ENCODE measurements at places on chromosomes 4 and X.

DNA sequence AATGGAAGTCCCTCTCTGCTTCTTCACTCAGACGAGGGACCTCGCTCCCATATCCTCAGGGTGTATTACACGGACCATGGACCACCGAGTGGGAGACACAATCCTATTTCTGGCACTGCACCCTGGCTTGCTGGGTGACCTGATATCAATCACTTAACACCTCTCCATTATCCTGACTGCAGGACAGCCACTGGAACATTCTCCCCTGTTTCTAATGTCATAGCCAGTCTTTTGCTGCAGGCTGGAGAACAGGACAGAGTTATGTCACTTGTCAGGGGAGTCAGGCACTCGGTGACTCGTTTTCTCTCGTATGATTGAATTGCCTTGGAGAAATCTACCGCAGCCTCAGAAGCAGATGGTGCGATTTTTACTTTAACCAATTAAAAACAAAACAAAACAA, 219.1 kb upstream of the IGFBP7 start:
- no peak for DNase-seq

DNA sequence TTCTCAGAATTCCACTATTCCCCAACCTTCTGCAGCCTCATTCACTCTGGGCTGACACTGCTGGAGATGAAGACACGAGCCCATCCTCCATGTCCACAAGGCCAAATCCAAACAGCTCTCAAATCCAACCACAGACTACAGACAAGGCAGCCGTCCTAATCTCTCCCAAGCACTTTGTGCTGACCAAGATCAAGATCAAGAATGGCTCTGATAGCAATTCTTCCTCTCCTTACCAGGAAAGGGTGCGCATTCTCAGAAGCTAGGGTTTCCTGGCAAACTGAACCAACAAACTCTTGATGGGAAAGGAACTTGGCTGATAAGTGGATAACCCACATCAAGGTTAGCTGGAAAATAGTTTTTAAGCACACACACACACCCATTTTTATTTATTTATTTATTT, 26.5 kb downstream of the RELL1 start:
- no peak for DNase-seq

DNA sequence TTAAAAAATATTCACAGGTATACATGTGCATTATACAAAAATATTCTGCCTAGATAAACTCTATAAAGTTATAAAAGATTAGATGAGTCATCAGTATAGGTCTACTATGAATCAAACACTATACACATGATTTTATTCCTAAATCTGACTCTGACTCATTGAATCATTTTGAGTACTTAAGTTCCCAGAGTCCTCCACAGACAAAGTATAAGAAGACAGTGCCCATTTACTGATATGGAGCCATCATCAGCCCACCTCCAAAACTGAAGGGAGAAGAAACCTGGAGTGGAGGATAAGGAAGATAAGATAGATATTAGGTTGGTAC, 28.7 kb upstream of the ANTXR2 start:
- DNase-seq, result no peak

- DNase-seq, result no peak
Measured at GRCh38 chrX:39416547-39417260, 615.4 kb downstream of the MID1IP1 start.

DNA sequence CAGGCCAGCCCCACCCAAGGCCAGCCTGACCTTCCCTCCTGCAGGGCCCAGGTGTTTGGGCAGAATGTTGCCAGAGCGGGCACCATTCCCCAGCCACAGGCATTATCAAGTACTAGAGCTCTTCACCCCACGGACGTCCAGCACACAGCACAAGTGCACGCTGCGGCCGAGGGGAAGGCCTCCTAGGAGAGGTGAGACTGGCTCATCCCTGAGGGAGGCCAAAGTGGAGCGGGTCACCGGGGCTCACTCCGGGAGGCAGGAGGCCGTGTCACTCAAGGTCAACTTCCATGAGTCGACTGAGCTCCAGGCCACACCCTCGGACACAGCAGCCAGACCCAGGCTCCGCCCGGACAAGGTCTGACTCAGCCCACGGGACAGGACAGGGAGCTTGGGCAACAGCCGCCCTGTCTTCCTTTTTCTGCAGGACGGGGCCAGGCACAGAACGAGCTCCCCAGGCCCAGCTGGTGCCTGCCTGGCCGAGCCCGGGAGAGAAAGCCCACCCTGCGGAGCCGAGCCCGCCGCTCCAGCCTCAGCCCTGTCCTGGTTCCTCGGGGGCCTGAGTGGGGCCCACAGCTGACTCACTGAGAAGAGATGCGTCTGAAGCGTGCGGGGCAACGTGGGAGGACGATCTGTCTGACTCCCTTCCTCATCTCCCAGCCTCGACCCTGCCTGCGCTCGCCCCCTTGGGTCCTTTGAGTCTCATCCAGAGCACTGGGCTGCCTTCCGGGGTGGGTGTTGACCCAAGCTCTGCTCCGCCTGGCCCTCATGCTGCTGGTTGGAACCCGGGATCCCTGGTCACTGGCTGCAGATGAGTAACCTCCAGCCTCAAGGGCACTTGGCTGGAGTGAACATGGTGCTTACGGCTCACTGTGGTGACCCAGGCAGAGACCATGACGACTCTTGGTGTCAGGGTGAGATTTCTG, 1.6 kb downstream of the SLC49A3 start:
- no peak for DNase-seq

- no peak for DNase-seq
Measured at GRCh38 chr4:86544310-86544966, 49.7 kb upstream of the PTPN13 start.

- peak; percentile 85 for DNase-seq
Measured at GRCh38 chr4:22515145-22515887, 550 bp downstream of the ADGRA3 start.

GRCh38 chr4:16264798-16265197, 38.5 kb upstream of the TAPT1 start:
- DNase-seq, result no peak

GRCh38 chr4:64882311-64883086, 473.2 kb upstream of the TECRL start:
- DNase-seq, result no peak

DNA sequence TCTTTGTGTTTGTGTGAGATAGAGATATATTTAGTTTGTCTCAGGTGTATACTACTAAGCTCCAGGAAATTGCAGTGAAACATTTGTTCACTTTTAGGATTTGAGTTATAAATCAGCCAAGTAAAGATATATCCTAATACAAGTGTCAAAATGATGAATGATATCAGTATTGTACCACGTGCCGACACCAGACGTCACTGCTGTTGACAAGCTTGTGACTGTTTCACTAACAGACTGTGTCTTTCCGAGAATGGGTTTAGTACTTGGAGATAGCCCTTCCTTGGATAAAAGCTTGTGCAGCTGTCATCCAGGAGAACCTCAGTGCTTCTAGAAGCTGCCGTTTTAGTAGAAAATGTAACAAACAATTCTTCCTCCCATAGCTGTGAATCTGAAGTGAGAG, 343.3 kb downstream of the FBXO8 start:
- DNase-seq, result no peak

DNA sequence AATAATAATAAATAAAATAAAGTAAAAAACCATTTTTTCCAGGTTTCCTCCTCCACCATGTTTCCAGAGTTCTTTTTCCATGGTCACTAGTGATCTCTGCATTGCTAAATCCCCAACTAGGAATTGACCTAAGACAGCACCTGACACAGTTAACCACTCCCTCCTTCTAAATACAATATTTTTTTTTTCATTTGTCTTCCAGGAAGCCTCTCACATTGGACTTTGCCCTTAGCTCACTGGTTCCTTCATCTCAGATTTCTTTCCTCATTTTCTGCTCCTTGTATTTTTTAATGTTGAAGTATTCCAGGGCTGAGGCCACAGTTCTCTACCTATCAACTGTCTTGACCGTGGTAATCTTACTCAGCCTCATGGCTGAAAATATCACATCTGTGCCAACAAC, 187.3 kb upstream of the FAM241A start:
- DNase-seq, result no peak

DNA sequence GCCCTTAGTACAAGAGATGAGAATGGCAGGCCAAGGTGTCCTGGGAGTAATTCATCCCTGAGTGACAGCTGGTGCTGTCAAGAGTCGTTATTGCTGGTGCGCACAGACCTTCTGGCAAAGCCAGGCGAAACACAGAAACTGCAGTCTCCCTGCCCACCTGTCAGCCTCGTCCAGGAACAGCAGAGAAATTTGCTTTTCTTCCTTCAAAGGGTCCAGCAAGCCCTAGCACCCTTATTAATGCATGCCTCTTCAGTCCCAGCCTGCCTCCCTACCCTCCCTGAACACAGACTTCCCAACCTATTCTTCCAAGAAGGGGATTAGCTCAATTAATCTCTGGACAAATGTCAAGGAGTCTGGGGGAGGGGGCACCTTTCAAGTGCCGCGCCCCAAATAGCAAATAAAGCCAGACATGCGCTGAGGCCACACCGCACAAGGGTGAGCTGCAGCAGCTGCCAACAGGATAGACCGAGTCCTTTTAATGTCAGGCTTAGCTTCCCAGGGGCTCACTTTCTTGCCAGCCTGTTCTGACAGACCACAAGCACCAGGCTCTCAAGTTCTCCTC, 250.7 kb upstream of the RASGEF1B start:
- DNase-seq, result no peak

- no peak for DNase-seq
Measured at GRCh38 chrX:9605484-9605883, 140.6 kb downstream of the TBL1X start.

GRCh38 chrX:9937761-9938160, 29.4 kb upstream of the CLDN34 start:
- no peak for DNase-seq

DNA sequence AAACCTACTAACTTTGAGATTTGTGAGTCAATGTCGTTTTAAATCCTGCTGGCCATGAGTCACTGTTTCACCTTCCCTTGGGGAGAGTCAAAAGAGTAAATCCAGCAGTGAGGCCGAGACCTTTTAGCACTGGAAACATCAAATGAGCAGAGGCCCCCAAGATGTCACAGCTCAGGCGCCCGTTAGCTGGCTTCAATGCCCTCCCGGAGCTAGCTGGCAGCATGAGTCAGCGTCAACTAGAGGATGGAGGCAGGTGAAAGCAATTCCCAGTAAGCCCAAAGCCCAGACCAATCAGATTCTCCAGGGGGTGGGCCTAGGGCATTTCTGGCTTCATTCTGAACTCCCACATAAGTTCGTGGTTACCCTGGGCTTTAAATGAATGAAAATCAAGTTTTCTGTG, 170.9 kb downstream of the CLCN4 start:
- DNase-seq, result no peak

DNA sequence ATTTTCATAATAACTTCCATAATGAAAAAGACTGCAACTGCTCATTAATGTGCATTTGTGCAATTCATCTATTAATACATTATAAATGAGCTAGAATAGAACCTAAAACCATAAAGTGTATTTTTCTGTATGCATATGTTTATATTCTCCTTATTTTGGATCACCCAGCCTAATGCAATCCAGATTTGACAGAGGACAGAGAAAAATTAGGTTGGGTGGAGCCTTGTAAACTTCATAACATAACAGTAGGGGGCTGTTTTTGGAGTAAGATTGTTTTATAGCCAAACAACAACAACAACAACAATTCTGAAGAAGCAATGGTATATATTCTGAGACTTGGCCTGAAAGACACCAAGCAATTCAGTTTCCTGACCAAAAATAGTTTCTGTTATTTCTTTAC, 615.3 kb upstream of the SLIT2 start:
- no peak for DNase-seq

GRCh38 chrX:132369617-132370326, 119.1 kb downstream of the MBNL3 start:
- DNase-seq, result no peak

DNA sequence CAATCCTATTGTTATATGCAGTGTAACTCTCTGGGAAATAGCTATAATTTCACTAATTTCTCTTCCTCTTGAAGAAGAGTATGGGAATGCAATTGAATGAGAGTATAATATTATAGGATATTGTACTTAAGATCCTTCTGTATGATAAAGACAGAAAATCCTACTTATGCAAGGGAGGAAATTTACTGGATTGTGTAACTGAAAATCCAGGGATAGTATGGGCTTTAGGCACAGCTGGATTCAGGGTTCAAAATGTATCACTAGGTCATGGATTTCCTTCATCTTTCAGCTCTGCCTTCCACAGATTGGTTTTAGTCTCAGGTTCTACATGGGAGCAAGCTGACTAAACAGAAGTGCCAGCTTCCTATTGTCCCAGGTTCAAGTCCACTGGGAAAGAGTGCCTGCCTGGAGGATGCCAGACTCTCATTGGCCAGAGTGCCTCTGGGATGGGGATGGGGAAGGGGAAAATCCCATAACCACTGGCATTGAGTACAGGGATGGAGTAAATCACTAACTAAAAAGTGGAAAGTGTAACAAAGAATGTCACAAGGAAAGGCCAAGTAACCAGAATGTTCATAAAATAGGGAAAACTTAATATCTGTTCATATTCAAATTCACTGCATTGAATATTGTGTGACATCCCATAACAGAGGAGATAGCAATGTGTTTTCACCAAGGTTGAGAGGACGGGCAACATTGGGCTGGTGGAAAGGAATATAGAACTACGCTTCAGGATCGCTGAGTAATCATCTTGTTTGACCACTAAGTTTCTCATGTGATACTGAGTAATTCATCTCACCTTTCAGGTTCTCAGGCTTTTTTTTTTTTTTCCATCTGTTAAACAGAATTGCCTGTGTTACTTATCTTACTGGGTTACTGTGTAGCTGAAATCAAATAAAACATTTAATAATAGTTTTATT, 75.7 kb downstream of the ANXA3 start:
- no peak for DNase-seq

GRCh38 chr4:153472122-153473037, 6.2 kb downstream of the TMEM131L start:
- DNase-seq, result no peak

GRCh38 chr4:113593400-113594230, 167.9 kb downstream of the CAMK2D start:
- DNase-seq, result no peak

DNA sequence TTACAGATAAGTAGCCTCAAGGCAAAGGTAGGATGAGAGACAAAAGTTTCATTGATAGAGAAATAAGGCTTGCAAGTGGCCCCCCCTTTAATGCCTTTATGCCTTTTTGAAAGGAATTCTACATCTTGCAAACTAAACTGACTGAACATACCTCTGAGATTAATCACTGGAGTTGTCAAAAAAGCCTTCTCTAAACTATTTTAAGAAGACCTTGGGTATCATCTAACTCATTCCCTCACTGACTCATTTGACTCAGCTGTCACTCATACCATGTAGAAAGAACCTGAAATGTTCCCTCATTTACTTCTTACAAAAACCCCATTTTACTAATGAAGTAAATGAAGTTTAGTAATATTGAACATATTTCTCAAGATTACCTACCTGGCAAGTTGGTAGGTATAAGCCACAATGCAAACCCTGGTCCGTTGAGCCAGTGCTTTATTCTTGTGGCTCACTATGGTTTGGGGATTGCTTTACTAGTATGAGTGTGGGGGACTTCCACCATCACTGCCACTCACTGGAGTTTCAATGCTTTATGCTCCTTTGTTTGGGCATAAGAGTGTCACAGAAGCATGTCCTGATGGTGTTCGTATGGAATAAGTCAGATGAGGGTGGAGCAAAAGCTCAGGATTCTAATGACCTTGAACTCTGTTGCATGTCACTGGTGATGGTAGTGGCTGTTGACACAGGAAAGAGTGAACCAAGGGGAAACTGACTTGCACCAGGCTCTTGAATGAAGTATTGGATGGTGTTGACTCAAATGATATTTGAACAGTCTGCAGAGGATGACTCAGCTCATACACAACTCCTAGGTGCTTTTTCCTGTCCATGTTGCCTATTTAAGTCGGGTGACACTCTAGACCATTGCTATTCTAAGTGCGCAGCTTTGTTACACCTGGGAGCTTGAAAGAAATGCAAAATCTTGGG, 305.5 kb upstream of the EMCN start:
- DNase-seq, result no peak
